ENCODE measurements at places on chromosomes 11 and 22. TPM values are rescaled to one million over a fixed set of nuclear protein-coding genes. Genes with fewer than 3 reads are reported as not detected.

FOLH1 gene
- total RNA-seq, result 1.3 TPM

TPBGL gene
- total RNA-seq, result not detected

LYVE1 gene
- 52.2 TPM for total RNA-seq

TRIM66 gene
- total RNA-seq, result 3.8 TPM

TREH gene
- total RNA-seq, result under 0.01 TPM

DNA sequence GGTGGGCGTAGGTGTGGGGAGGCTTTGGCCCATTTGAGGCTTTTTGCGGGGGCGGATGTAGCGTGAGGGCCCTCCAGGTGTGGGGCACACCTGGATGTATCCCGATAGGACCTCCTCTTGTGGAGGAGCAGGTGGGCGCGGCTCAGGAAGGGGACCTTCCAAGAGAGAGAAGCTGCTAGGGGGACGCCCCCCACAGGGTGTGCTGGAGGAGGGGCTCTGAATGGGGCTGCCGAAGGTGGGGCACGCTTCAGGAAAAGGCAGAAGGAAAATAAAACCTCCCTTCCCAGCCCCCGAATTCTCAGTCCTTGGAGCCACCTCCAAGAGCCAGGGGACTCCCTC, 621 bp downstream of the SGSM1 start:
- DNase-seq, result no peak

DNA sequence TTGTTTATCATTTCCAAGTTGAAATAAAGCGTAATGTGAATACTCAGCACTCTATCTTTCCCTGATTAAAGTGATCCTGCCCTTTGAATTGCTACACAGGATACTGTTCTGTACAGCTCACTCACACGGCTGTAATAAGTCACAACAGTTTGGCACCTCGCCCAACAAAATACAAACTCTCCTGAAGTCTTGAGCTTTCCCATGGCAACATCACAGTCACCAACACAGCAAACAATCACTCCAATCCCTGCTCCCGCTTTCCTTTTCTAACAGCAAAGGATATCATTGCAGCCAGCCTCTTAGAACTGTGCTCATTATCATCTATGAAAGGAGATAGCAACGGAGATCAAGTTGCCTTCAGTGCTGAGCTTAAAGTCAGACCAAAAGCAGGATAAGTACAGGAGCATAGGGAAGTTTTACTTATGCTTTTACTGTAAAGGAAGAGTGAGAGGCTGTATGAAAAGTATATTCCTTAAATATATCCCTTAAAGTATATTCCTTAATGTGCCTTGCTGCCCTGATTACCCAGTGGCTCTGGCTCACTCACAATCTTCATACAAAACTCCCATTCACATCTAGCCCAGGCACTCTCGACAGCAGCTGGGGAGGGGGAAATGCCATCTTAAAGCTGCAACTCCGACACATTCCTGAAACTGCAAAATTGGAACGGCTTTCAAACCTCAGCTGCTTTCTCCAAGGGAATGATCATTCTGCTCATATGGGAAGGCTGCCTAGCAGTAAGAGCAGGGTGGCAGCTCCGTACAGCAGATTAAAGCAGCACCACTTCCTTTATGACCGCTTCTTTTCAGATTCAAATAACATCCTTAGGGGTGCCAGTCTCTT, 35.8 kb downstream of the MAML2 start:
- peak; percentile 98 for DNase-seq

DNA sequence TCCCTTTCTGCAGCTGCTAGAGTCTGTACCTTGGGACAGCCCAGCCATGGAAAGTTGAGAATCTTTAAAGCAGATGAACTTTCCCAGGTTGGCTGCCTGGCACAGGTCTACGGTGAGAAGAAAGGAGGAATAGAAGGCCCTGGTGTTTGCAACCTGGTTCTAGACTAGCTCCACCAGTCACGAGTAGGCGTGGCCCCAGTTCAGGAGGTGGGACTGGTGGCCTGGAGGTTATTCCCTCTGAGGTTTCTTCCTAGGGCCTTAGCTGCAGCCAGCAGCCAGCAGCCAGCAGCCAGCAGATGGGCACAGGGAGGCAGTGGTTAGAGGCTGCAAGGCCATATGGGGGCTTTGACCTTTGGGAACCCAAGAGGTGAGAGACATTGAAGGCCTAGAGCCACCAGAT, 40.9 kb downstream of the PRDM11 start:
- DNase-seq, result no peak

DNA sequence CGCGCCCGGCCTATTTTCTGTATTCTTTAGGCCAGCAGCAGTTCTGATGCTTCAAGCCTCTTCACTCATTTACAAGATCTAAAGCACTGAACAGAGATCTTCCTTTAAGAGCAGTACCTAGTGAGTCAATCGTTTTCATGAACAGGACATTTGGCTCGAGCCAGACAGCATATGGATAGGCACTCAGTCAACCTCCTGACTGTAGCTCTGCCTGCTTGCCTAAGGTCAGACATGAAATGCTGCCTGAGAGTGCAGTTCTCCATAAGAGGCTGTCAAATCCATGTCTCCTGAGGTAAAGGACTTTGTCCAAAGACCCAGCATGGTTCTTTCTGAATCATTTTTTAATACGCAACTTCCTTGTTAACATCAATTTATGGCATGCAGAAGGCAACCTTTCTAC, 941.2 kb downstream of the DLG2 start:
- no peak for DNase-seq
